Left lobe of liver (tissue), 2 donors: ENCODE measurements at places on chromosomes 4 and X. TPM values are rescaled to one million over a fixed set of nuclear protein-coding genes. Genes with fewer than 3 reads are reported as not detected.

- DNase-seq, result peak; percentile 45
Observed at GRCh38 chrX:15413101-15413500, 28.9 kb upstream of the VEGFD start.

GRCh38 chrX:10015723-10016518 is 48.8 kb downstream of the CLDN34 start:
- DNase-seq, result peak; percentile 45

DNA sequence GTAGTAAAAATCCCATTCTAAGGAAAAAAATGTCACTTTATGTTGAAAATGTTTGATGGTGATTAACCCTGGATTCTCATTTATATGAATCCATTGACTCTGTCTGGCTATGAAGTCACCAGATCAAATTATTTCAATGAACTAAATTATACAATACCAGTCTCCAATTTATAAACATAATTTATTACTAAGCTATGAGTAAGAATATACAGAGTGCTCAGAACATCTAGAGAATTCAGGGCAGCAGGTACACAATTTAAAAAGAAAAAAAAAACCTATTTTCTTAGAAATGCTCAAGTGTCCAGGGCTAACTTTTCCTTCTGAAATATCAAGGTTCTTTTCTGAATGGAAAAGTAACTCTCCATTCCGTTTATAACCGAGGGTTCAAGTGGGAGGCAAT is 48.6 kb downstream of the VEGFC start:
- DNase-seq, result no peak

GRCh38 chr4:16271411-16271810 is 45.1 kb upstream of the TAPT1 start:
- DNase-seq, result no peak

DNA sequence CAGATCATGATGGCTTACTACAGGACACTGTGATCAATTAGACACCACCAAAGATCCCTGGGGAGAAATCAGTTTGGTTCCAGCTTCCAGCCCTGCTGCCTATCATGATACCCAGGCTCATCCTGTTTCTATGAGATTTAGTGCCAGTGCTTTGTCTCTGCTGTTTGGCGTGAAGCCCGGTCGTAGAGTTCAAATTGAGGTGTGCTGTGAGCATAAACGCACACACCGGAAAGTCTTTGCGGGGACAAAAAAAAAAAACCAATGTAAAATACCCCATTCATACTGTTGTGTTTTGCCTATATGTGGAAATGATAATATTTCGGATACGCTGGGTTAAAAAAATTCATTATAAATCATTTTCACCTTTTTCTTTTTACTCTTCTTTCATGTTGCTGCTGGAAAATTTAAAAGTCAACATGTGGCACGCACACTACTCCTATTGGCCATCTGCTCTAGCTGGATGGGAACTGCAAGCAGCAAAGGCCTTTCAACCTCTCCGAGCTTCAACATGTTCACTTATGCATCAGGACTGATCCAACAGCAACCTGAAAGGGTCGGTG is 607 bp upstream of the DKC1 start:
- DNase-seq, result peak; percentile 60

GRCh38 chr4:73451981-73452747 is 16.1 kb downstream of the AFP start:
- DNase-seq, result no peak

DNA sequence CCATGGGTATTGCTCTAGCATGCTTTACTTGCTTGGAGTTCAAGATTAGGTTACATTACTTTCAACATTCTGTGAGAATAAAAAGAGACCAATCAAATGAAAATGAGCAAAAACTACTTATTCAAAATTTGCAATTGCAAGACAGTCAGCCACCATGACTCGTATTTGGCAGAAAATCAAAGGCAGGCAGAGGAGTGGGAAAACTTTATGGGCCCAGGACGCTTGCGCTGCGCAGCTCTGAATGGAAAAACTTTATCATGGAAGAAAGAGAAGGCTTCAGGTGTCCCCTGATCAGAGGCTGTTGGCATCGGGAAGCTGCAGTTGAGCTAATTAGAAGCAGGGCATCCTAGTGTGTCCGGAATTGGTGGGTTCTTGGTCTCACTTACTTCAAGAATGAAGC is 250.6 kb downstream of the USP46 start:
- no peak for DNase-seq

GRCh38 chrX:22060415-22061280 is 28.5 kb downstream of the PHEX start:
- no peak for DNase-seq

Gene HERC5
- total RNA-seq, result 1.4 TPM

Gene SERPINA7
- 50.8 TPM for total RNA-seq

Gene CXorf65
- not detected for total RNA-seq

Gene TRIM75
- total RNA-seq, result not detected
